ENCODE measurements at places on chromosomes 1 and 21. TPM values are rescaled to one million over a fixed set of nuclear protein-coding genes. Genes with fewer than 3 reads are reported as not detected.

ZNF683 gene
- total RNA-seq: not detected

C1orf115 gene
- total RNA-seq: 2.5 TPM

LRRC8B gene
- 2.6 TPM for total RNA-seq

KDF1 gene
- total RNA-seq: not detected

BEST4 gene
- total RNA-seq: not detected

SLC27A3 gene
- 11.9 TPM for total RNA-seq

CDC42BPA gene
- 52.8 TPM for total RNA-seq

FOXD3 gene
- 0.13 TPM for total RNA-seq

GFI1 gene
- total RNA-seq: 0.16 TPM

SLC6A9 gene
- 0.66 TPM for total RNA-seq

TMEM9 gene
- total RNA-seq: 110 TPM

CRABP2 gene
- total RNA-seq: 2.8 TPM

GRCh38 chr1:214136324-214136919, 144.5 kb upstream of the SMYD2 start:
- H3K27me3 ChIP-seq: 0 out of 2 replicates have a peak, but pooled peaks cover 2% of the 10 kb centered on the region
- H3K36me3 ChIP-seq: no peaks in the 10 kb centered on the region
- DNase-seq: no peak

GRCh38 chr1:241591317-241591716, 48.9 kb downstream of the CHML start:
- peaks cover 17% of the 10 kb centered on the region for H3K4me1 ChIP-seq
- H3K36me3 ChIP-seq: peaks cover 16% of the 10 kb centered on the region
- DNase-seq: no peak
- H3K27me3 ChIP-seq: no peaks in the 10 kb centered on the region
- H3K4me3 ChIP-seq: no peak overlapping the region

DNA sequence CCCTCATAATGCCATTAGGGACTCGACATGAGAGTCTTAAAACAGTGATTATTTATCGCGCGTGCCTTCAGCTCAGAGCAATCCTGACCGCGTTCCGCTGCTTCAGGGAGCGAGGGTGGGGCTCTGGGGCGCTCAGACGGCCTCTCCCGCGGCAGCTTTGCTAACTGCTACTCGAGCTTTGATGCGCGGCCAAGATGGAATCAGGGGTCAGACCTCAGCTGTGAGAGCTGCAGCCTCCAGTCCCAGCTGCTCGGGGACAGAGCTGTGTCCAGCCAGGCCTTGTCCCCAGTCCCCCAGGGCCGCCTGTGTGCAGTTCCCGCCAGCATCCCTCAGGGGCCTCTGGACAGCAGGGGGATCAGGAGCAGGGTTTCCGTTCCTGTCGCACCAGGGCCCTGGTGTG, 104.6 kb upstream of the TTC34 start:
- H3K36me3 ChIP-seq: no peaks in the 10 kb centered on the region
- DNase-seq: no peak

DNA sequence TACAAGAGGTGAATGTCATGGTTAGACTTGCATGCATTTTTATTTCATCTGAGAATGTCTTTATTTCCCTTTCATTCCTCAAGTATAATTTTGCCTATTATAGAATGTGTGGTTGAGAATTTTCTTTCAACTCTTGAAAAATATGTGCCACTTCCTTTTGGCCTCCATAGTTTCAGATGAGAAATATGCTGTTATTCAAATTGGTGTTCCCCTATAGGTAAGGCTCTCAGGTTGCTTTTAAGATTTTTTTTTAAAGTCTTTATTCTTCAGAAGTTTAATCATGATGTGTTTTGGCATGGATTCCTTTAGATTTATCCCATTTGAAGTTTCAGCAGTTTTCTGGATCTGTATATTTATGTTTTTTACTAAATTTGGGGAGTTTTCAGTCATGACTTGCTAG, 2.1 kb downstream of the MROH7 start:
- no peak overlapping the region for H3K27ac ChIP-seq
- H3K4me1 ChIP-seq: no peaks in the 10 kb centered on the region
- H3K4me3 ChIP-seq: no peak overlapping the region

DNA sequence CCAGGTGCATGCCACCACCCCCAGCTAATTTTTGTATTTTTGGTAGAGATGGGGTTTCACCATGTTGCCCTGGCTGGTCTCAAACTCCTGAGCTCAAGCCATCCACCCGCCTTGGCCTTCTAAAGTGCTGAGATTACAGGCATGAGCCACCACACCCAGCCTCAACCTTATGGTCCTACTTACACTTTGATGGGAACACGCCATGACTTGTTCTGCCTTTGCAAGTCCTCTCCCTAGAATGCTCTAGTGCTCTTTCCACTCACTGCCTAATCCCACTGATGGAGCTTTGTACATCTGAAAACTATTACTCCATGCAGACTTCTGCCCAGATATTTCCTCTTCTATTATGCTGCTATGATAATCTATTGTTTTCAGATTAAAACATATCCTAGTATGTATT, 174.3 kb downstream of the DAB1 start:
- no peaks in the 10 kb centered on the region for H3K27me3 ChIP-seq
- no peaks in the 10 kb centered on the region for H3K4me1 ChIP-seq
- H3K4me3 ChIP-seq: no peak overlapping the region
- no peak for DNase-seq
- no peak overlapping the region for H3K27ac ChIP-seq
- H3K36me3 ChIP-seq: no peaks in the 10 kb centered on the region

GRCh38 chr1:170296642-170297041, 150.9 kb downstream of the NTMT2 start:
- H3K4me3 ChIP-seq: no peak overlapping the region
- no peaks in the 10 kb centered on the region for H3K4me1 ChIP-seq
- no peak overlapping the region for H3K27ac ChIP-seq
- H3K27me3 ChIP-seq: no peaks in the 10 kb centered on the region

GRCh38 chr1:50181027-50181663, 72.4 kb downstream of the ELAVL4 start:
- no peaks in the 10 kb centered on the region for H3K27me3 ChIP-seq
- H3K4me3 ChIP-seq: no peak overlapping the region
- no peaks in the 10 kb centered on the region for H3K4me1 ChIP-seq
- no peaks in the 10 kb centered on the region for H3K36me3 ChIP-seq
- no peak for DNase-seq
- H3K27ac ChIP-seq: no peak overlapping the region

DNA sequence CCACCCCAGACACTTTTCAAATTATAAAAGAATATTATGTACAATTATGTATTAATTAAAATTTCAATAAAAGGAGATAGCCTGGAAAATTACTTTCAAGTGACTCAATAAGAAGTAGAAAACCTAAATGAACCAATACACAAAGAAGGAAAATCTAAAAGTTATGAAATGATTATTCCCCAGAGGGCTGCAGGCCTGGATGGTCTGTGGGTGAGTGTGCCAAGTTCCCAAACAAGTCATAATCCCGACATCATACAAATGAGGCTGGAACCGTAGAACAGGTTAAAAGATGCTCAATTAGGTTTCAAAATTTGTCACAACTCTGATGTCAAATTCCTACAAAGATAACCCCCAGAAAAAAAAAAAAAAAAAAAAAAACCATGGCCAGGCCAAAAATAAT, 12.7 kb downstream of the SPATC1L start:
- H3K36me3 ChIP-seq: no peaks in the 10 kb centered on the region
- no peak overlapping the region for H3K27ac ChIP-seq
- H3K4me3 ChIP-seq: no peak overlapping the region
- H3K27me3 ChIP-seq: peaks cover 5% of the 10 kb centered on the region
- no peak for DNase-seq

GRCh38 chr1:156245451-156246232, 2.2 kb downstream of the PAQR6 start:
- H3K4me1 ChIP-seq: peaks cover 8% of the 10 kb centered on the region
- peaks cover 17% of the 10 kb centered on the region for H3K36me3 ChIP-seq
- no peak overlapping the region for H3K4me3 ChIP-seq
- no peak for DNase-seq

DNA sequence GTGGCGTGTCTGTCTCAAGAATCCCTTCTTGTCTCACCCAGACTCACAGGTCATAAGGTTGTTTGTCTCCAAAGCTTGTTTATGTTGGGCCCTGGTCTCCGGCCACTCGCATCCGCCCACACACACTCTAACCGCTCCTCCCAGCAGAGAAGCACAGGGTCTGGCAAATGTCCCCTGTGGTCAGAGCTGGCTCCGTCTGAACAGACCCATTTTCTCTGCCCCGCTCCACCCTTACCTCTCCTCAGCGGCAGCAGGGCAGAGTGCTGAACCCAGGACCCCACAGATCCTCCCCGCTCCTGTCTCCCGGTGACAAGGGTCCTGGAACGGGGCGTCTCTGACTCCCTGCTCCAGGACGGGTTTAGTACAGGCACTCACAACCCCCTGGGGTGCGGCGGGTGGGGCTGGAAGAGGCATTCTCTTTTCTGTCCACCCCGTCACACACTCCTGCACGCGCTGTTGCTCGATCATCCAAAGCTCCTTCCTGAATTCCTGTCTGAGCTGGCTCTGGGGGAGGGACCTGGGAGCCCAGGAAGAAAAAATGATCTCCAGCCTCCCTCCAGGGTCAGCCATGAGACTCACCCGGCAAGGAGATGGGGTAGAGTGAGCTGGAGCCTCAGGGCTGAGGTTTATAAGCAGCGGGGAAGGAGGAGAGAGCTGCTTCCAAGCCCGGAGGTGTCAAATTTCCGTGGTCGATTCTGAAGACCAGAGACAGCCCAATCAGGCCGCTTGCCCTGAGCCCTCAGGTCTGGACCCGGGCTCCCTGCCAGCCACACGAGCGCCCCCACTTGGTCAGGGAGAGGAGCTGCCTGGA, at the start of gene S100A13:
Gene S100A13 (minus strand): TSS at position 602 of the 811 bp plus-strand sequence. CDS start 1,033 bp downstream, outside the sequence.
- H3K4me1 ChIP-seq: peaks cover 31% of the 10 kb centered on the region
- H3K27me3 ChIP-seq: no peaks in the 10 kb centered on the region
- H3K4me3 ChIP-seq: peak within 1 kb of the TSS; percentile 41
- peaks cover 27% of the 10 kb centered on the region for H3K36me3 ChIP-seq
- peak; percentile 90 for DNase-seq
- peak within 1 kb of the TSS; percentile 89 for H3K27ac ChIP-seq

- no peak for DNase-seq
- H3K27me3 ChIP-seq: no peaks in the 10 kb centered on the region
- H3K4me3 ChIP-seq: no peak overlapping the region
- H3K27ac ChIP-seq: no peak overlapping the region
- 0 out of 2 replicates have a peak, but pooled peaks cover 3% of the 10 kb centered on the region for H3K4me1 ChIP-seq
- H3K36me3 ChIP-seq: peaks cover 44% of the 10 kb centered on the region
Observed at GRCh38 chr1:31038360-31038759, 27.2 kb downstream of the PUM1 start.

DNA sequence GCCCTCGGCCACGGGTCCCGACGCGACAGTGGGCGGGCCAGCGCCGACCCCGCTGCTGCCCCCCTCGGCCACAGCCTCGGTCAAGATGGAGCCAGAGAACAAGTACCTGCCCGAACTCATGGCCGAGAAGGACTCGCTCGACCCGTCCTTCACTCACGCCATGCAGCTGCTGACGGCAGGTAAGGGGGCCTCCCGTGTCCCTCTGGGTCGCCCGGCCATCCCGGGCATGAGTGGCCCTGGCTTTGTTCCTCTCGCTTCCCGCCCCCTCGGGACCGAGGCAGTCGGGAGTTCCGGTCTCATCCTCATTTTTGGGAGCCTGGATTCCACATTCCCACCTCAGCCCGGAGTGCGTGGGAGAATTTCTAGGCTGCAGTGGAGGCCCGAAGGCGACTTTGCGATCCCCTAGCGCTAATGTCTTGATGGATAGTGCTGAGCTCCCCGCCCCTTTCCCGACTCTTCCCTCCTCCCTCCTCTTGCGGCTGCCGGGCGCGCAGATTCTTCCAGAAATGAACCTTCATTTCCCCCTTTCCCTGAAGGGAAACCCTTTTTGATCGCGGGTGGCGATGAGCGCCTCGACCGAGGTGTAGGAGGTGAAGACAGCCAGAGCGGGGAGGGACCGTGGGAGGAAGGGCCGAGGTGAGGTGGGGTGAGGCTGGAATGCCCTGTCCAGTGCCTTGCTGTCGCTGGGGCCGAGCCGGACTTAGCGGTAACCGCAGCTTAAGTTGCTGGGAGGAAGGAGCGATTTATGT, 705 bp downstream of the KHDRBS1 start:
- H3K27me3 ChIP-seq: no peaks in the 10 kb centered on the region
- peaks cover 19% of the 10 kb centered on the region for H3K4me1 ChIP-seq
- peaks cover 49% of the 10 kb centered on the region for H3K36me3 ChIP-seq
- peak overlapping the region; percentile 95 for H3K27ac ChIP-seq
- H3K4me3 ChIP-seq: peak overlapping the region; percentile 96

DNA sequence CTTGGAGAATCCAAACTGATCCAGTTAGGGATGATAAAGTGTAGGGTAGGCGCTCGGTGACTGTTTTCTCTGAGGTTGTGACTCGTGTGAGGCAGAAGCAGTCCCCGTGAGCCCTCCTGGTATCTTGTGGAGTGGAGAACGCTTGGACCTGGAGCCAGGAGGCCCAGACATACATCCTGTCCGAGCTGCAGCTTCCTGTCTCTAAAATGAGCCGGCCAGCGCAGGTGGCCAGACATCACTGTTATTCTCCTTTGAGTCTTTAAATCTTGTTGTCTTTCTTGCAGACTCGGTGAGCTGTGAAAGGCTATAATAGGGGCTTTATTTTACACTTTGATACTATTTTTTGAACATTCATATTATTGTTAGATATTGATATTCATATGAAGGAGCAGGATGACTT, 12.3 kb downstream of the PCSK9 start:
- H3K36me3 ChIP-seq: no peaks in the 10 kb centered on the region
- no peak for DNase-seq
- no peaks in the 10 kb centered on the region for H3K4me1 ChIP-seq
- H3K27ac ChIP-seq: no peak overlapping the region

DNA sequence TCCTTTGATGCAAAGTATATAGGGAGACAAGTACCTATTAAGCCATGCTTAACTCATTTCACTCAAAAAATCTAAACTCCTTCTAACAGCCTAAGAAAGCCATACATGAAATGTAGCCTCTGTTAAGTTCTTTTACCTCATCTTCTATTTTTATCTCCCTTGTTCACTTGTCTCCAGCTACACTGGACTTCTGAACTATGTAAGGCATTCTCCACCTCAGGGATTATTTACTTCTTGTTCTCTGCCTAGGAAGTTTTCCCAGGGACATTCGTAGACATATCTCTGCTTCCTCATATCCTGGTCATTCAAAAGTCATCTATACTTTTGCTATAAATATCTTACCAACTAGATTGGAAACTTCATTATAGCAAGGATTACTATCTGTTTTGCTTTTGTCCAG, 96.9 kb downstream of the COP1 start:
- H3K27me3 ChIP-seq: no peaks in the 10 kb centered on the region
- no peak for DNase-seq
- H3K4me1 ChIP-seq: no peaks in the 10 kb centered on the region
- no peak overlapping the region for H3K4me3 ChIP-seq
- no peak overlapping the region for H3K27ac ChIP-seq

Measured in SJSA1 (cell line).